ENCODE measurements at places on chromosomes 6 and 20.

GRCh38 chr20:2816030-2816582 lies at the start of gene TMEM239:
Gene TMEM239 (plus strand): TSS chr20:2816364. CDS start chr20:2816555, 191 bp downstream.
- no peak for DNase-seq

DNA sequence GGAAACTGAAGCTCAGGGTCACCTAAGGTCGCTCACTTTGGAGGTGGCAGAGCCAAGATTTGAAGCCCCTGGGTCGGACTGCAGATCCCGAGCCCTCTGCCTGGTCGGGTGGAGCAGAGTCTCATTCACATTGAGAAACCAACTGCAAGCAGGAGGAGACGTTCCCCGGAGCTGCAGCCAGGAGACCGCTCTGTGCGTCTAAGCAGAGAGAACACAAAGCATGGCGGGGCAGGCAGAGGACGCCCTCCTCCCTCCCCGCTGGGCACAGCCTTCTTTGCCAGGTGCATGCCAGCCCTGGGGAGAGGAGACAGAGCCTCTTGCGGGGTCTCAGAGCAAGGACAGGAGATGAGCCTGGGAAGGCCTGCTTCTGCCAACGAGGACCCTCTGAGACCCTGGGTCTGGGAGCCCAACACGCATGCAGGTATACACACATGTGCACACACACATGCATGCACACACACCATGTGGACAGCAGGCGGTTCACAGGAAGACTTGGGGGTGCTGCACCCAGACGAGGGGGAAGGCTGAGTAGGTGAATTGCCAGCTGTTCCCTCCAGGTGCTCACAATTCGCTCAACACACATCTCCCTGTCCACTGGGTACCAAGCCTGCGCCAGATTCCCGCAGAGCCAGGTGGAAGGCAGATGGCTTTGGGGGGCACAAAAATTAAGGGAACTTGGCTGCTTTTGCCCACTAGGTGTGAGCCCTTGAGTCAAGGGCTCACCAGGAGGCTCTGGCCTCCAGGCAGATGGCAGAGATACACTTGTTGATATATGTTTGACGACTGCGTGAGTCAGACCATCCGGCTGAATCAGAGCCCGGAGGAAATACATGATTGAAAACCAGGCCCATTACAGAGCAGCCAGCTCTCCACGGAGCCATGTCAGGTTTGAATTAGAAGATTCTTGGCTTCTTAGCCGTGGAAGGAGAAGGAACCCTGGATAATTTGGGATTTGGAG lies 5.5 kb upstream of the NTSR1 start:
- DNase-seq: no peak

DNA sequence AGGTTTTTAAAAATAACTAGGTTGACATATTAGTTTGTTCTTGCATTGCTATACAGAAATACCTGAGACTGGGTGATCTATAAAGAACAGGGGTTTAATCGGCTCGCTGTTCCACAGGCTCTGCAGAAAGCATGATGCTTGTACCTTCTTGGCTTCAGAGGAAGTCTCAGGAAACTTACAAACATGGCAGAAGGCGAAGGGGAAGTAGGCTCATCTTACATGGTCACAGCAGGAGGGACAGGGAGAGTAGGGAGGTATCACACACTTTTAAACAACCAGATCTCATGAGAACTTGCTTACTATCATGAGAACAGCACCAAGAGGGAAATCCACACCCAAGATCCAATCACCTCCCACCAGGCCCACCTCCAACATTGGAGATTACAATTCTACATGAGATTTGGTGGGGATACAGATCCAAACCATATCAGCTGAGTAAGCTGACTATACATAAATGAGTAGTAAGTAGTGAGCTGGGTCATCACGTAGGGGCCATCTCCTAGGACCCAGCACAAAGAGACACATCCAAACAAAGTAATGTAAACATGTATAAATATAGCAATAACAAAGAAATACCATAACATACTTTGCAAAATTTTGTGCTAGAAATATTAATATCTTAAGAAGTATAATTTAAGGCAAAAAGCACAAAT lies 31.4 kb upstream of the SIRPG start:
- no peak for DNase-seq

DNA sequence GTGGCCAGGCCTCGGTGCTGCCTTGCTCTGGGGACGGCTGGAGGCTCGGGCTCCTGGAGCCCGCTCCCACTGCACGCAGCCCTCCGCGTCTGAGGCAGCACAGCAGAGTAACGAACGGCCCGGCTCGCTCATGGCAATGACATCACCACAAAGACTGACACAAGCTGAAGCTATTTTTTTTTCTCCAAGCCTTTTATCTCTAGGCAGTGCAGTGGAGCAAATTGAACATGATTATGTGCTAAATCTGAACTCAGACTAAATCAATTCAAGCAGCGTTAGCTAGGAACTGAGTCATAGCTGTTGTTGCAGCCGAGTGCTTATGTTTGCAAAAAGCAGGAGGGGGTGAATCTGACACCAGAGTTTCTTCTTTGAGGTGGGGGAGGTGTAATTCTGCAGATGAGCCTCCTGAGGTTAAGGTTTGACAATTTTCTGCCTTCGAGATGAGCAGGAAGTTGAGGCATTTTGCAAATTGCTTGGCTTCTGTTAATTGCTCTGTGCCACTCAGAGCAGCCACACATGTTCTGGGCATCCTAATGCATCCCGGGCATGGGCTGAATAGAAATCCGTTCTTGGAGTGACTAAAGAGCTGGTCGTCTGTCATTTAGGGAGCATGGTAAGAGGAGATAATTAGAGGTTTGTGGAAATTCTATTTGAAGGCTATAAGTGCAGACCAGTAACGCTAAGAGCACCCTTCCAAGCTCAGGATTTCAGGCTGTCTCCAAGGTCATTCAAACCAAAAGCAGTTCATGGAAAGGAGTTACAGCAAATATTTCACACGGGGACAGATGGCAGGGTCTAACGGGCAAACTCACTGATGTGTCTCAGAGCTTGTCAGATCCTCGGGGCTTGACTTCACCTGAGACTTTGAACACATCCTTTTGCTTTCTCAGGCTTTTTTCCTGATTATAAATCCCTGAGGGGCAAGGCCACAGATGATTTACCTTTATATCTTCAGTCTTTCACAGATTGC lies 155.1 kb upstream of the ENPP5 start:
- DNase-seq: no peak

GRCh38 chr20:62728028-62728780 lies 19.6 kb downstream of the NTSR1 start:
- DNase-seq: no peak

DNA sequence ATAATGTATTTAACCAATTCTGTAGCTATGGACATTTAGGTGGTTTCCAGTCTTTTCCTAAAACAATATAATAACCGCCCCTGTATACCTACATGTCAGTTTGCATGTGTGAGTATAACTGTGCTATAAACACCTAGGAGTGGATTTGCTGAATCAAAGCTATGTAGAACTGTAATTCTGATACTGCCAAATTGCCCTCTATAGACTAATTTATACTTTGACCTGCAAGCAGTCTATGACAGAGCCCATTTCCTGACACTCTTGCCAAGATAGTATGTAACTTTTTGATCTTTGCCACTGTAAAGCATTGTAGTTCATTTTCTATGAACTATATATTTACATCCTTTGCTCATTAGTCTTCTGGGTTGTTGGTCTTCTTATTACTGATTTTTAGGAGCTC lies 19.5 kb downstream of the FERMT1 start:
- DNase-seq: no peak

DNA sequence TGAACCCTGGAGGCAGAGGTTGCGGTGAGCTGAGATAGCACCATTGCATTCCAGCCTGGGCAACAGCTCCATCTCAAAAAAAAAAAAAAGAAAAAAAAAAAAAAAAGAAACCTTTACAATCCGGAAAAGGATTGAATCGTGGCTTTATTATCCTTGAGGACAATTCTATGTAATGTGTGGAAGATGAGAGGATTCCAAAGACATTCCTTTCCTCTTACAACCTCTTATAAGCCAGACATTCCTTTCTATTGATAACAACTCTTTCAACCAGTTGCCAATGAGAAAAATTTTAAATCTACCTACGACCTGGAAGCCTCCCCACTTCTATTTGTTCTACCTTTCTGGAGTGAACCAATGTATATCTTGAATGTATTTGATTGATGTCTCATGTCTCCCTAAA lies 91.2 kb upstream of the EEF1E1 start:
- no peak for DNase-seq

DNA sequence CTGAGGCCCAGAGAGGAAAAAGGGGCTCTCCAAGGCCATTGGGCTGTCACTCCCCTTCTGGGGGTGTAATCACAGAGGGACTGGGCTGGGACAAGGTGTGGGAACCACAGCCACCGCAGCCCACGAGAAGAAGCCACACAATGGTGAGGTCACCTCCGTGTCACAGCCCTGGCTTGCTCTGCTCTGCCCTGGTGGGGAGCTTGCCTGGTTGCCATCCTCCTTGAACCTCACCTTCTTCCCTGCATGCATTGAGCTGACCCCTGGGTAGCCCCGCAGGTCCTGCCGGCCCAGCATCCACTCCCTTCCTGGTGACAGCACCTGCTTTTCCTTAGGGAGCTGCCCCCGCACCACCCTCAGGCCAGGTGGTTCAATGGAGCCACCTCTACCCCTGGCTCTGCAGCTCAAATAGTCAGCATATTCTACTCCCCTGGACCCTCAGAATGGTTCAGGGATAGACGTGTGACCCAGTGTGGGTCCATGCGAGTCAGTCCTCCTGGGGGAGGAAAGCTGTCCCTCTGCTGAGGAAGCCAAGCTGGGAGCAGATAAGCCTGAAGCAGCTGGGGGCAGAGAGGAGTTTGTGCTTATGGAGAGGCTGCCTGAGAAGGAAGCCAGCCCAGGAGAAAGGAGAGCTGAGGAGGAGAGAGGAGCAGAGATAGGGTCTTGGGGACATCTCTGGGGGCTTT lies 21.3 kb downstream of the RBM38 start:
- DNase-seq: no peak

- DNase-seq: no peak
These were observed 81.0 kb downstream of the INSM1 start for GRCh38 chr20:20448881-20449280.

GRCh38 chr6:138666636-138667035 lies 106.9 kb upstream of the CCDC28A start:
- no peak for DNase-seq

- no peak for DNase-seq
These were observed 28.2 kb downstream of the ESF1 start for GRCh38 chr20:13756551-13756950.

DNA sequence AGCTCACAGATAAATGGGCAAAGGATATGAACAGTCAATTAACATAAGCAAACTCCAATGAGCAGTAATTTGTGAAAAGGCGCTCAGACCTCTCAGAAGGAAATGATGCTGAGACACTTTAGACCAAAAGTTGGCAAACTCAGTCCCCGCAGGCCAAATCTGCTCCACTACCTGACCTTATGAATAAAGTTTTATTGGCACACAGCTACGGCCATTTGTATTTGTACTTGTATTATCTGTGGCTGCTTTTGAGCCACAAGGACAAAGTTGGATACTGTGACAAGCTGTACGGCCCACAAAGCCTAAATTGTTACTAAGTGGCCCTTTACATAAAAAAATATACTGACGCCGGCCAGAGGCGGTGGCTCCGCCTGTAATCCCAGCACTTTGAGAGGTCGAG lies 167.0 kb downstream of the PREX1 start:
- DNase-seq: no peak

DNA sequence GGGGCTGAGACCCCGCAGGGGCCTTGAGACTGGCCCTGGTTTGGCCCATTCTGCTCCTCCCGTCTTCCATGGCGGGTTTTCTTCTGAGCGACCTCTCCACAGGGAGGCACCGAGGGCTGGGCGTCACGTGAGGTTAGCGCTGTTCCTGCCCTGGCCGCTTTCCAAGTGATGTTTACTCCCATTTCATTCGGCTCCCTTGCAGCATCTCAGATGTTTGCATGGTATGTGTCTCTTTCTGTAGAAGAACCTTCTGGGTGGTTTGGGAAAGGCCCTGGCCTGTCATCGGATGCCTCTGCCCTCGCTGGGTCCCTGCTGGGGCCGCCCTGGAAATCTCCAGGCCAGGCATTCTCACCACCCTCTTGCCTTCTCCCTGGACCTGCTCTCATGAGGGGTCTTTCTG lies 17.3 kb downstream of the RAMACL start:
- no peak for DNase-seq

GRCh38 chr20:19913927-19914614 lies 103.1 kb upstream of the NAA20 start:
- DNase-seq: no peak

GRCh38 chr6:17096652-17097051 lies 5.2 kb upstream of the STMND1 start:
- DNase-seq: no peak

DNA sequence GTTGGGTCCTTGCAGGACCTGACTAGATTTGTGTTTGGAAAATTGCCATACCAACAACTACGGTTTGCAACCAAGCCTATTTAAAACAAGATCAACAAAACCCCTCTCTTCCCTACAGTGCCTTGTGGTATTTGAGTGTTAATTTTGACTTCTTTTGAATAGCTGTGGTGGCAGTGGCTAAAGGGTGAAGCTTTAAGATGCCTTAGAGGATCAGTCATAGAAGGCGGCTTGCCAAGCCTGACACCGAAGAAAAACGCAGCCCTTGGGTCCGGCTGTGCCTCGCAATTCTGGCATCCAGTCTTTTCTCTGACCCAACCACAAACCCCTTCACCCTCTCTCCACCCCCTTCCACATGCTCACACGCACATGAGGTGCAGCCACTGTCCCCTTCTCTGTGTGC lies 32.6 kb downstream of the BMP6 start:
- no peak for DNase-seq

GRCh38 chr20:64109831-64110391 lies 2.5 kb upstream of the NPBWR2 start:
- no peak for DNase-seq

- no peak for DNase-seq
These were observed 60.0 kb downstream of the SYTL3 start for GRCh38 chr6:158709809-158710208.

DNA sequence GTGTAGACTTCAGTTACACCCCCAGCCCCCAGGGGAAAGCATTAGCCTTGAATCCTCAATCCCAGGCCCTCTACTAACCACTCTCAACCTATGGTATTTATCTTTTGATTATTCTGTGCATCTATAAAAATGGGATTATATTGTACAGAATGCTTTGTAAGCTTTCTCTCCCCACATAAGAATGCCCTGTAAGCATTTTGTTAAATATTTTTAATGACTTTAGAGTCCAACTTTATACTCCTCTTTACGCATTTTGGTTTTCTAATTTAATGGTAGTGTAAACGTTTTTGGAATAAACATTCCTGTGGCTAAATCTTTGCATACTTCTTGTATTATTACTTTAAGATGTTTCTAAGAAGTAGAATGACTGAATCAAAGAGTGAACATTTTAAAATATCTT lies 35.4 kb downstream of the FBXO9 start:
- DNase-seq: no peak

GRCh38 chr20:57465486-57465885 lies 59.5 kb downstream of the CTCFL start:
- no peak for DNase-seq

DNA sequence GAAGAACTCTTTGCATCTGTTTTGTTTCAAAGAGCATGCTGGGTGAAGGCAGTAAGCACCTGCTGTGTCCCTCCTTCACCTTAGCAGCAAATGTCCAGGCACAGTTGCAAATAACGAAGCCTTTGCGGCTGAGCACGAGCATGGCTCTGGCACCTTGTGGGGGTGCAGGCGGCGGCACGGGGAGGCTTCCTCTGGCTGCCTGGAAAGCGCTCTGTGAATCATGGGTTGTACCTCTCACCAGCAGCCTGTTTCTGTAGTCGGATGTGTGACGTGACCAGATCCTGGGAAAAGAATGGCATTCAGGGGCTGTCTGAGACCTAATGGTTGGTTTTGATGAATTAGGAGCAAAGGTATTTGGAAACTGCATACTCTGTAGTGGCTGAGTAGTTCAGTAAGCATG lies 144.8 kb downstream of the DTNBP1 start:
- DNase-seq: no peak
